ENCODE measurements at places on chromosomes 2 and 18. TPM values are rescaled to one million over a fixed set of nuclear protein-coding genes. Genes with fewer than 3 reads are reported as not detected.

- no peaks in the 10 kb centered on the region for H3K27me3 ChIP-seq
- H3K4me1 ChIP-seq: peaks cover 21% of the 10 kb centered on the region
- DNase-seq: peak; percentile 91
Observed at GRCh38 chr18:22667616-22668422, 250.1 kb upstream of the CTAGE1 start.

The TRIB2 gene
- 35.2 TPM for total RNA-seq

- no peaks in the 10 kb centered on the region for H3K27me3 ChIP-seq
- H3K36me3 ChIP-seq: no peaks in the 10 kb centered on the region
- DNase-seq: peak; percentile 61
- no peak overlapping the region for H3K27ac ChIP-seq
- no peak overlapping the region for H3K4me3 ChIP-seq
- H3K4me1 ChIP-seq: peaks cover 10% of the 10 kb centered on the region
Observed at GRCh38 chr18:3058328-3059191, 45.6 kb upstream of the LPIN2 start.

The REG3G gene
- total RNA-seq: not detected

The TMEM200C gene
- 6.5 TPM for total RNA-seq

- no peaks in the 10 kb centered on the region for H3K4me1 ChIP-seq
- H3K27me3 ChIP-seq: no peaks in the 10 kb centered on the region
- no peak for DNase-seq
- H3K36me3 ChIP-seq: peaks cover 54% of the 10 kb centered on the region
Observed at GRCh38 chr2:222609381-222609780, 46.5 kb downstream of the FARSB start.

- H3K4me3 ChIP-seq: no peak overlapping the region
- DNase-seq: no peak
- H3K27ac ChIP-seq: no peak overlapping the region
- H3K36me3 ChIP-seq: peaks cover 10% of the 10 kb centered on the region
- H3K27me3 ChIP-seq: no peaks in the 10 kb centered on the region
Observed at GRCh38 chr2:148238561-148238960, 217.7 kb downstream of the MBD5 start.

GRCh38 chr2:23009545-23010149, 375.3 kb upstream of the KLHL29 start:
- H3K27me3 ChIP-seq: no peaks in the 10 kb centered on the region
- H3K27ac ChIP-seq: no peak overlapping the region
- H3K4me3 ChIP-seq: no peak overlapping the region
- no peak for DNase-seq
- no peaks in the 10 kb centered on the region for H3K36me3 ChIP-seq

GRCh38 chr2:45802499-45803138, 151.1 kb downstream of the PRKCE start:
- no peak for DNase-seq
- no peaks in the 10 kb centered on the region for H3K36me3 ChIP-seq

The SDC1 gene
- total RNA-seq: 362 TPM

- peaks cover 47% of the 10 kb centered on the region for H3K27me3 ChIP-seq
- H3K27ac ChIP-seq: no peak overlapping the region
- no peak for DNase-seq
- H3K36me3 ChIP-seq: no peaks in the 10 kb centered on the region
- no peaks in the 10 kb centered on the region for H3K4me1 ChIP-seq
- H3K4me3 ChIP-seq: no peak overlapping the region
Observed at GRCh38 chr2:177114712-177115111, 97.9 kb upstream of the HNRNPA3 start.

GRCh38 chr18:8423051-8423557, 186.1 kb upstream of the RAB12 start:
- peak overlapping the region; percentile 15 for H3K27ac ChIP-seq
- no peaks in the 10 kb centered on the region for H3K27me3 ChIP-seq
- H3K4me3 ChIP-seq: no peak overlapping the region
- DNase-seq: peak; percentile 67
- H3K4me1 ChIP-seq: peaks cover 38% of the 10 kb centered on the region

DNA sequence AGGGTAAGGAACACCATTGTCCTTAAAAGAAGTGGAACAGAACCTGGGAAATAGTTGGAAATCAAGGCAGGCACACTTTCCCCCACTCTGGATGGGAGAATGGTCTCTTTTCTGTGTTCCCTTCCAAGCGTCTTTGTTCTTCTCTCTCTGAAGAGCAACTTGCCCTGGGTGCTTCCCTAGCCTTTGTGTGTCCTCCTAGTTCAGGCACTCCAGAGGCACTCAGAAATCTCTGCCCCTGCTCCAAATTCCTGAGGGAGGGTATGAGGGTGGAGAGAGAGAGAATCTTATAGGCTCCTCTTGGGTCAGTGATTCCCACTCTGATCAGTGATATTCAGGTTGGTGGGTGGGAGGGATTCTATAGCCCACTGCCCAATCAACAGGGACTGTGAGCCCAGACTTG, 8.8 kb upstream of the SIX2 start:
- no peaks in the 10 kb centered on the region for H3K4me1 ChIP-seq
- no peaks in the 10 kb centered on the region for H3K36me3 ChIP-seq
- no peak overlapping the region for H3K4me3 ChIP-seq
- H3K27me3 ChIP-seq: no peaks in the 10 kb centered on the region
- DNase-seq: no peak

GRCh38 chr18:11944252-11944651, 36.1 kb upstream of the MPPE1 start:
- no peak overlapping the region for H3K4me3 ChIP-seq
- no peak overlapping the region for H3K27ac ChIP-seq
- no peaks in the 10 kb centered on the region for H3K36me3 ChIP-seq
- no peak for DNase-seq

GRCh38 chr2:172351586-172351985, 75.8 kb upstream of the ITGA6 start:
- H3K27ac ChIP-seq: no peak overlapping the region
- no peak for DNase-seq
- no peaks in the 10 kb centered on the region for H3K27me3 ChIP-seq
- no peak overlapping the region for H3K4me3 ChIP-seq
- H3K36me3 ChIP-seq: no peaks in the 10 kb centered on the region

- H3K27me3 ChIP-seq: no peaks in the 10 kb centered on the region
- H3K27ac ChIP-seq: no peak overlapping the region
- H3K4me1 ChIP-seq: no peaks in the 10 kb centered on the region
- no peaks in the 10 kb centered on the region for H3K36me3 ChIP-seq
- no peak for DNase-seq
Observed at GRCh38 chr2:220586980-220587530, 959.6 kb downstream of the SLC4A3 start.

The BCL11A gene
- total RNA-seq: 3.1 TPM

DNA sequence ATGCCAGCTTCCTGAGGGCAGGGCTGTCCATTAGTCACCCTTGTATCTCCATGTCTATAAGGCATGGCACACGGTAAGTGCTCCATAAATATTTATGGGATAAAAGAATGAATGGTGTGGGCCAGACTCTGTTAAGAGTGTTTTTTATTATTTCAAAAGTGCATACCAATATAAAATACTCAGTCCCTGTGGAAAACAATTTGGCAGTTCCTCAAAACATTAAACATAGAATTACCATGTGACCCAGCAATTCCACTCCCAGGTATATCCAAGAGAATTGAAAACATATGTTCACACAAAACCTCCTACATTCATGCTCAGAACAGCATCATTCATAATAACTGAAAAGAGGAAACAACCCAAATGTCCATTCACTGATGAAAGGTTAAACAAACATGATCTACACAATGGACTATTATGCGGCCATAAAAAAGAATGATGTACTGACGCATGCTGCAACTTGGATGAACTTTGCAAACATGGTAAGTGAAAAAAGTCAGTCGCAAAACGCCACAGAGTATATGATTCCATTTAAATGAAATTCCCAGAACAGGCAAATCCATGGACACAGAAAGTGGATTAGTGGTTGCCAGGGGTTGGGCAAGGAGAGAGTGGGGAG, 69.1 kb upstream of the TCF7L1 start:
- no peak overlapping the region for H3K27ac ChIP-seq
- H3K4me1 ChIP-seq: peaks cover 3% of the 10 kb centered on the region
- H3K27me3 ChIP-seq: no peaks in the 10 kb centered on the region
- no peak for DNase-seq
- H3K36me3 ChIP-seq: no peaks in the 10 kb centered on the region
- no peak overlapping the region for H3K4me3 ChIP-seq

DNA sequence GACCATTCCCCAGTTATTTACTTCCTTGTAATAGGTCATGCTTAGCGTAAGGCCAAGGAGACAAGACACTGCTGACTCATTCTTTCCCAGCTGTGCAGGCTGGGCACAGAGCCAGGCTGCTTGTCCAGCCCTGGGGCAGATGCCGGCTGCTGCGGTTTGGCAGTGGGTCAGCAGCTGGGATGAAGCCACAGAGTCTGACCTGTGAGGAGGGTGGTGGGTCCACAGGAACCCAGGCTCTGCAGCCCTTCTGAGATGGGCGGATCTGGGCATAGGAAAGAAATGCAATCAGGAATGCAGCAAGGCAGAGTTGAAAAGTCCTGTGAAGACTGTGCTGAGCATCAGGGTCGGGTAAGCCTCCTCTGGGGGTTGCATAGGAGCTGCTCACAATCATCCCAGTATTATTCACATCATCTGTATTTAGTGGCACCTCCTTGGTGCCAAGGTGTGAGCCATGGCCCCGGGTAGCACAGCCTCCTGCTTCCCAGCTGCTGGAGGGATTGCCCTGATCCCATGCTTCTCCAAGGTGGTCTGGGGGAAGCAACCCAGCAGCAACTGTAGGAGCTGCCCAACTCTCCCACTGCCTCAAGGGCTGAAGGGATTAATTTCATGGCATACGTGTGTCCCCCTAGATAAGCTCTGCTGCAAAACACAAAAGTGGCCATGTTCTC, 139.0 kb downstream of the DDX1 start:
- H3K4me1 ChIP-seq: peaks cover 12% of the 10 kb centered on the region
- DNase-seq: peak; percentile 93
- peaks cover 68% of the 10 kb centered on the region for H3K27me3 ChIP-seq
- H3K27ac ChIP-seq: no peak overlapping the region
- H3K36me3 ChIP-seq: no peaks in the 10 kb centered on the region

DNA sequence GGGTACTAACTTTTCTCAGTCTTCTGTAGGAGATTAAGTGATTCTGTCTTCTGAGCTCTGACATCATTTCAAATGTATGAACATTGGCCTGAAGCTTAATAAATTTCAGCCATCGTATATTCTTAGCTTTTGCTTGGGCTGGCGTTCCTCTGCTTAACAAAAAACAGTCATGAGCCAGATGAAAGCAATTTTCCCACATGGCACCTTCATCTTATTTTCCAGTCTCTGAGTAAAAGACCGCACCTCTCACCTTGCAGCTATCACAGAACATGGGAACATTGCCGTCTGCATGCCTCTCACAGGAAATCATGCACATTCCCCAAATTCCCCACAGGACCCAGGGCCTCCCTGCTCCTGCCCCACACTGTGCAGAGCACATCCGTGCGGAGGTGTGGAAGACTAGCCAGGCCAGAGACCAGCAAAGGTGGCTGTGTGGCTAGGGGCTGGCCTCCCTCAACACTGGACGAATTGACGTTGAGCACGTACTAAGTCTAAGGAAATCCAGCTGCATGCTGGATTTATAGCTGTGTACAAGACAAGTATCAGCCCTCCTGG, 531.8 kb upstream of the ID2 start:
- H3K36me3 ChIP-seq: no peaks in the 10 kb centered on the region
- H3K4me1 ChIP-seq: peaks cover 25% of the 10 kb centered on the region
- no peak for DNase-seq

GRCh38 chr2:234401426-234401825, 95.5 kb downstream of the ARL4C start:
- no peaks in the 10 kb centered on the region for H3K36me3 ChIP-seq
- DNase-seq: no peak
- H3K27me3 ChIP-seq: no peaks in the 10 kb centered on the region
- H3K4me1 ChIP-seq: 0 out of 2 replicates have a peak, but pooled peaks cover 6% of the 10 kb centered on the region

DNA sequence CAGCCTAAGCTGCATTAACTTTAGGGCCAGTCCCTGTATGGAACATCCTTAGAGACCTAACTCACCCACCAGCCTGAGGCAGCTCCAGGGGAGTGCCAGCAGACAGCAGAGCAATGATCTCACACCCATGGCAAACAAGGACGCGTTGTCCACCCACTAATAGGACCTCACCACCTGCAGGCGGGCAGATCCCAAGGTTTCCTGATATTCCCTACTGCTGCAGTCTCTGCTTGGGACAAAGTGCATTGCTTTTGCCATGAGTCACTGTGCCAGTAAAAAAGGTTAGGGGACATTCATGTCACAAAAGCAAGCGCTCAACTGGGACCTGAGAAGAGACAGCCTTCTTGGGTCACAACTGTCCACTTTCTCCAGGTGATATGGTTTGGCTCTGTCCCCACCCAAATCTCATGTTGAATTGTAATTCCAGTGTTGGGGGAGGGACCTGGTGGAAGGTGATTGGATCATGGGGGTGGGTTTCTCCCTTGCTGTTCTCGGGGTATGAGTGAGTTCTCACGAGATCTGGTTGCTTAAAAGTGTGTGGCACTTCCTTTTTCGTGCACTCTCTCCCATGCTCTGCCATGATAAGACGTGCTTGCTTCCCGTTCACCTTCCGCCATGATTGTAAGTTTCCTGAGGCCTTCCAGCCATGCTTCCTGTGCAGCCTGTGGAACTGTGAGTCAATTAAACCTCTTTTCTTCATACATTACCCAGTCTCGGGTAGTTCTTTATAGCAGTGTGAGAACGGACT, 160.2 kb downstream of the MIB1 start:
- H3K36me3 ChIP-seq: no peaks in the 10 kb centered on the region
- H3K4me1 ChIP-seq: no peaks in the 10 kb centered on the region
- no peak overlapping the region for H3K4me3 ChIP-seq
- H3K27ac ChIP-seq: no peak overlapping the region
- H3K27me3 ChIP-seq: no peaks in the 10 kb centered on the region
